A549 treated with DMSO at 1 μM for 4 hours (cell line): ENCODE measurements at places on chromosomes 11 and 22. TPM values are rescaled to one million over a fixed set of nuclear protein-coding genes. Genes with fewer than 3 reads are reported as not detected.

Gene DDX25
- 0.04 to 0.32 TPM (median 0.06 TPM) in 3 of 5 replicates, not detected in the others for total RNA-seq

Gene PDE2A
- total RNA-seq: 1.4 to 2.2 TPM (median 1.6 TPM) in 5 replicates

Gene VPREB1
- total RNA-seq: not detected in 5 replicates

Gene CREB3L1
- total RNA-seq: 4.5 to 7.4 TPM (median 5.0 TPM) in 5 replicates

Gene CDCA5
- 60.5 to 75.2 TPM (median 71.6 TPM) in 5 replicates for total RNA-seq

Gene RIMBP3B
- total RNA-seq: 0.31 to 0.69 TPM (median 0.50 TPM) in 5 replicates

Gene LINC01488
- total RNA-seq: 0.07 to 0.10 TPM in 2 of 5 replicates, not detected in the others

Gene CAT
- 36.1 to 44.4 TPM (median 40.7 TPM) in 5 replicates for total RNA-seq

Gene NAALADL1
- not detected in 5 replicates for total RNA-seq

Gene RHOG
- 96.8 to 109 TPM (median 99.0 TPM) in 5 replicates for total RNA-seq

Gene OR51S1
- total RNA-seq: not detected in 5 replicates

Gene APOBEC3B
- 28.1 to 32.2 TPM (median 30.9 TPM) in 5 replicates for total RNA-seq

Gene PLEKHB1
- total RNA-seq: 0.54 to 1.0 TPM (median 0.73 TPM) in 5 replicates

Gene MMP1
- 0.85 to 1.6 TPM (median 1.4 TPM) in 5 replicates for total RNA-seq
